Stimulated activated CD8-positive, alpha-beta memory T cell treated with anti-CD3 and anti-CD28 coated beads, Interleukin-7, amount 100 ng/mL, for 24 hours (primary cell): ENCODE measurements at places on chromosomes 11 and 22.

DNA sequence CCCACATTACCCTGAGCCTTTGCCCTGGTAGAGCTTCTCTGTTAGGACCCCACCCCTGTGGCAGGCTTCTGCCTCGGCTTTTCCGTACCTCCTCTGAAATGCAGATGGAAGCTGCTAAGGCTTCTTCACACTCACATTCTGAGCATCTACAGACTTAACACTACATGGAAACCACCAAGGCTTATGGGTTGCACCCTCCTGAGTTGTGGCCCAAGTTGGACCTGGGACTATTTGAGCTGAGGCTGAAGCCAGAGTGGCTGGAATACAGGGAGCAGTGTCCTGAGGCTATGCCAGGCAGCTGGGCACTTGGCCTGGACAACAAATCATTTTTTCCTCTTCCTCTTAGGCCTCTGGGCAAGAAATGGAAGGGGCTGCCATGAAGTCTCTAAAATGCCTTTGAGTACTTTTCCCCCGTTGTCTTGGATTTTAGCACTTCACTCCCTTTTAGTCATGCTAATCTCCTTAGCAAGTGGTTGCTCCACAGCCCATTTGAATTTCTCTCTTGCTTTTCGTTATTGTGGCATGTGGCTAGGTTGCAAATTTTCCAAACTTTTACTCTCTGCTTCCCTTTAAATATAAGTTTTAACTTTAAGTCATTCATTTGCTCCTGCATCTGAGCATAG, 114.8 kb upstream of the FIBIN start:
- no peak for DNase-seq

DNA sequence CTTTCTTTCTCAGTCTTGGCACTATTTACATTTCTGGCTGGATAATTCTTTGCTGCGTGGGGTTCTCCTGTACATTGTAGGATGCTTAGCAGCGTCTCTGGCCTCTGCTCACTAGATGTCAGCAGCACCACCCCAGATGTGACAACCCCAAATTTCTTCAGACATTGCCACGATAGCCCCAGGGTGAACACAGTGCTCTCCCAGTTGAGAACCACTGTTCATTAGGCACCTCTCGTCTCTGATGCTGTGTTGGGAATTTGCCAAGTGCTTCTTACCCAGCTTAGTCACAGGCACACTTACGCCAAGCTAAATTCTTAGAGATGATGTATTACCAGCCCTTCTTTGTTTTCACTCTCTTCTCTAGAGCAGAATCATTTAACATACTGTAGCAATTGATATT, 9.4 kb downstream of the TRIM6 start:
- DNase-seq, result no peak

- peak; percentile 46 for DNase-seq
Observed at GRCh38 chr11:62665599-62666258, 617 bp downstream of the CSKMT start.

DNA sequence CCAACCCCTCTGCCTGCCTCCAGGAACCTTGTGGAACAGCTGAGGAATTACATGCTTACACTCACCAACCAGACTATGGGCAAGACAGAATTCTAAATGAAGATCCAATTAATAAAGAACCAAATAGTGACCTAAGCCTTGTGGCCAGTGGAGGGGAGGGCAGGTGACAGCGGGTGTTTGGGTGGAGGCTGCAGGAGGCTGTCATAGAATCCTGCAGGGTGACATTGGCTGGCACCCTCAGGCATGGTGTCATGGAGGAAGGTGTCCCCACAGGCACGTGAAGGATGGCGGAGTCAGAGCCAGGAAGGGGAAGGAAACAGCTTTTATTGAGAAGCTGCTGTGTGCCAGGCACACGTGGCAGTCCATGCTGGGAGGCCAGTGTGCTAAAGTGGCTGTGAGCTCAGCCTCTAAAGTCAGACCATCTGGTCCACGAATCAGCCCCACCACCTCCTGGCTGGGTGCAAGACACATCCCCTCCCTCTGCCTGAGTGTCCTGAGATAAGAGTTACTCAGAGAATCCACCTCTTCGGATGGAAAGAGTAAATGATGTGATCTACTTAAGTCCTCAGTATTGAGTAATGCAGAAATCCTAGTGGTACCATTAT, 8.7 kb downstream of the MYO18B start:
- DNase-seq, result no peak

DNA sequence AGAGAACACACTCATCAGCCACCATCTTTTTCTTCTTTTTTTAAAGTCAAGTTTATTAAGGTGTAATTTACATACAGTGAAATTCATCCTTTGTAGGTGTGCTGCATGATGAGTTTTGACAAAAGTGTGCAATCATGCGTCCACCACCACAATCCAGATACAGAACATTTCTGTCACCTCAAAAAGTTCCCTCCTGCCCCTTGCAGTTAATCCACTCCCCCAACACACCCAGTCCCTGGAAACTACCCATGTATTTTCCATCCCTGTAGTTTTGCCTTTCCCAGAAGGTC, 126.7 kb downstream of the HIPK3 start:
- no peak for DNase-seq

DNA sequence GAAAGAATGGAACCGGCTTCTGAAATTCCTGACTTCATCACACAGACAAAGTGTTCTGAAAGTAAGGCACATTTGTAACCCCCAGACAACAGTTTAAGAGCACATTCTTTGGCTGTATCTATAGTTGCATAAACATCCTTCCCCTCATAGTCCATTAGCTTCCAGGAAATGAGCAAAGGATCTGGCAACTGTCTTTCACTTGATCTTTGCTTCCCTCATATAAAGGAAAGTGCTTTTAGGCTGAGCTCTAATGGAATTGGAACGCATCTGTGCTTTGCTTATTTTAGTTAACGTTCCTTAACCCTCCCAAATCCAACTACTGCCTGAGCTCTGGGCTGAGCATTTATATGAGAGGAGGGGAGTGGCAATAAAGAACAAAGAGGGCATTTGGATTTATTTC, 76.9 kb upstream of the API5 start:
- DNase-seq, result no peak

- no peak for DNase-seq
Observed at GRCh38 chr11:130234315-130234714, 74.7 kb downstream of the ST14 start.

GRCh38 chr11:120523196-120523595, 11.6 kb downstream of the GRIK4 start:
- no peak for DNase-seq

- DNase-seq, result peak; percentile 81
Observed at GRCh38 chr11:61129639-61130523, 27.6 kb downstream of the CD5 start.

GRCh38 chr11:107711861-107712755, at the start of gene SLN:
SLN (minus strand) TSS chr11:107712056.
- no peak for DNase-seq

DNA sequence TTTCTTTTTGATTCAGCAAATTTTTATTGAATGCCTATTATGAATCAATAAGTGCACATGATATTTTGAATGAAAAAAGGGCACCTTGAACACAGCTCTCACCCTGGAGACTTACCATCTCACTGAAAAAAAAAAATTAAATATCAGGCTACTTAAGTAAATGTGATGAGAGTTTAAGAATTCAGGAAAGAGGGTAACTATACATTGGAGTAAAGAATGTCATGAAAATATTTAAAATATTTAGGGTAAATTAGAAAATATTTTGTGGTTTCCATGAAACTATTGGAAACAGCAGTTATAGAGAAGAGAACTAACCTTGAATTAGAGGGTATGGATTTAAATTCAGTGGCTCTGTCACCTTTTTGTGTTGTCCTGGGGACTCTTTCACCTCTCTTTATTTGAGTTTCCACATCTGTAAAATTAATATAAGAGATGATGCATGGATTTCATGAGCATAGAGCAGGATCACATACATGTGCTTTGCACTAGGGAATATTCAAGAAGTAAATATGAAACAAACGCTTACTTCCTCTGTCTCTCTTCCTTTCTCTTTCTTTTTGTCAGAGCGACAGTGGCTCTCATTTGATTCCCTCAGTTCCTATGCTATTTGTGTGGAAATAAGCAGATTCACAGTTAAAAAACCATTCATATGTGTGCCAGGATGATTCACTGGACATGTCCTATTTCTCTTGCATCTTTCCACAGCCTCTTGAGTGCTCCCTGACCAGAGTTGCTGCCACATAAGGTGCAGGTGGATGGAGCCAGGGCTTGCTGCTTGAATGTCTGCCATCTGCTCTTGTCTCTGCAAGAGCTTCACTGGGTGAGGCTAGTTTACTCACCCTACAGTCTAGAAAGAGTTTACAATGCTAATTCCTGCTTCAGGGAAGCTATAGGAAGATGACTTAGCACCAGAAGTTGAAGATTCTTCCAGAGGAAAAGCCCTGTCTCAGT, 533.1 kb downstream of the ETS1 start:
- no peak for DNase-seq

- no peak for DNase-seq
Observed at GRCh38 chr11:114001416-114001815, 26.5 kb downstream of the HTR3A start.

GRCh38 chr11:112087212-112087611, 539 bp downstream of the SDHD start:
- no peak for DNase-seq

DNA sequence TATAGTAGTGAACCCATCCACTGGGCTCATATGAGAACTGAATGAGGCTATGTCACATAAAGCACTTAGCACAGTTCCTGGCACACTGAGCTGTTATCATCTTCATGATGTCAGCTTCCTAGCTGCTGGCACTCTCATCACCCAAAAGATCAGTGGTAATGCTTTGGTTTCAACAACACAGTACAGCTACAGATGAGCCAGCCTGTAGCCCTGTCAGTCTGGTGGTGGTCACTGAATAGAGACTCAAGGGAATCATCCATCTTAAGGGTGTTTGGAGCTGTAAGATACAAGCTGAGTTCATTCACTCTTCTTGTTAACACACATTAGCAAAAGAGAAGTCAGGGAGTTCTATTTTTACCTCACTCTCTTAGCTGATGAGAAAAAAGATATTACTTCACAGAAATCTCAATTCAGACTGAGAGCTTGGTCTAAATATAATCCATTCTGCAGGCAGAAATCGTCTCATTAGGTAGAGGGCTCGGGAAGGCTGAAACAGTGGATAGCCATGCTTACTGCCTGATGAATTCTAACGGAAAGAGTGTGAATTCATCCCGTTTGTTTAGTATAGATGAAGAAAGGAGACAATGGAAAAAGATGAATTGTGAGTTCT, 6.3 kb upstream of the SLC1A2 start:
- no peak for DNase-seq

GRCh38 chr11:69445131-69445470, 36.4 kb upstream of the LINC01488 start:
- DNase-seq, result no peak

DNA sequence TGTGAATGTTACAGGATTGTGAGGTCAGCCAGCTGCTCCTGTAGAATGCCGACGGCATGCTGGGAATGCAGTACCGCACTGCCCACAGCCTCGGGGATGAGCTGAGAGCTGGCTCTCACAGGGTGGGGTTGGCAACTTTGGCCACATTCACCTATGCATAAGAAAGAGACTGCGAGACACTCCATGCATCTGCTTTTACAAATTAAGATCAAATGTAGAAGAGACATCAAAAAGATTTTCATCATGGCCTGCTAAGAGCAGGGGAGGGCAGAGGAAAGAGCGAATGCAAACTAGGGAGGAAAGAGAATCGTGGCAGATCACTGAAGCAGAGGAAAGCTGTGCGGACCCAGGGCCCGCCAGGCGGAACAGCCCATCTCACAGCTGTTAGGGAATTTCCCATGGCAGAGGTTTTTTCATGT, 49.8 kb upstream of the SPATA19 start:
- no peak for DNase-seq

GRCh38 chr11:129323896-129324502, 51.6 kb upstream of the BARX2 start:
- no peak for DNase-seq

- DNase-seq, result no peak
Observed at GRCh38 chr22:39336411-39336810, 13.4 kb upstream of the SYNGR1 start.

DNA sequence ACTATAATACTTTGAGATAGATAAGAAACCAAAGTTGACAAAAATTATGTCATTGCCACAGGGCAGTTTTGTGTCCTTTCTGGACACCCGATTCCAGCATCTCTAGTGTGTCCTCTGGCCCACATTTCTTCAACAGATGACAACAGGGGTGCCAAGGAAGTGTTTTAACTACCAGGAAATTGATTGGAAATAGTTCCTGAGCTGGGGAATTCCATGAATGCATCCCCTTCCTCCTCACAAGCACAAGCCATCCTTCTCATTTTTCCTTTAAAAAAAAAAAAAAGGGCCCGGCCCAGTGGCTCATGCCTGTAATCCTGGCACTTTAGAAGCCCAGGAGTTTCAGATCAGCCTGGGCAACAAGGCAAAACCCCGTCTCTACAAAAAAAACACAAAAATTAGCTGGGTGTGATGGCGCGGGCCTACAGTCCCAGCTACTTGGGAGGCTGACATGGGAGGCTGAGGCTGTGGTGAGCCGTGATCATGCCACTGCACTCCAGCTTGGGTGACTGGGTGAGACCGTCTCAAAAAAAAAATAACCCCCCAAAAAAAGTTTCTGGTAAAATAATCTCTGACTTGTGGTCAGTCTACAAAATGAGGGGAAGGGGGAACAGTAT, 797 bp upstream of the B3GAT3 start:
- DNase-seq, result no peak

DNA sequence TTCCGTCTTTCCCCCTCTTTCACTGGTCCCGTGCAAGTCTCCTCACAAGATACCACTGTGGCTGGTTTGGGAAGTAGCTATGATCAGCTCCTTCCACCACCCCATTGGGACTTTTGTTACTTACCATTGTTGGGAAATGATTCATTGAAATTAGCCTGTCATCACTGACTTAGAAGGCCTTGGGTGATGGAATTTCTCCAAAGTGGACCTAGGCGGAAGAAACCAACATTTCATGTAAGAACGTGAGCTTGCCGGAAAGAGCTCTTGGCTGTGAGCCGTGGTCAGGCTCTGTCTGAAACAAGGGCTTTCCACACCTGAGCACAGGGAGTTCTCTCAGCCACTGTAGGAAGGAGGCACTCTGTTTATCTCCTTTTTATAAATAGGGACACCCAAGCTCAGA, 23.5 kb upstream of the CRYBB3 start:
- no peak for DNase-seq

DNA sequence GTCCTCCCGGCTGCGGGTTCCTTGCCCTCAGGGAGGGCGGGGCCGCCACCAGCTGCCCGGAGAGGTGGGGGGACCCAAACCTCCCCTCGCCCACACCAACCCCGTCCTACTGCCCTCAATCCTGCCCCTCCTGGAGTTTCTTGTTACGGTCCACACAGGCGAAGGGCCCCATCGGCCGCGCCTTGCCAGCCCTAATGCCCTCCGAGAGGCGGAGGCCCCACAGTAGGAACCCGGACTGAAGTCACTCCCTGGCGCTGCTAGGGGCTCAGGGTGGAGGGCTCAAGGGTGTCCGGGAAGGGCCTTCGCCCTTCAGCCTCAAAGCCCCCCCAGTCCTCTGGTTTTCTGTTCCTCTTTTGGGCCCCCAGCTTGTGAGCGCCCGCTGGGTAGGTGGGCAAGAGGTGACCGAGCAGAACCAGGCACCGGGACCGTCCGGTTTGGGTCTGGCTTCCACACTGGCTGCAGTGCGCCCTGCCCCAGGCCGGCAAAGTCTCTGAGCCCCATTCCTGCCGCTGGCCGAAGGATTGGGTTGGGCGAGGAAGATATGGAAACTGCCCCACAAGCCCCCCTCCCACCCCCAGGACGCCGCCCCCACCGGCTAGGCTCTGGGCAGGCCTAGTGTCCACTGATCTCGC, 24.5 kb downstream of the DUSP8 start:
- DNase-seq, result no peak
